ENCODE measurements at places on chromosomes 11 and 22.

GRCh38 chr22:46936378-46936903 is 174.0 kb downstream of the TBC1D22A start:
- no peak for DNase-seq

DNA sequence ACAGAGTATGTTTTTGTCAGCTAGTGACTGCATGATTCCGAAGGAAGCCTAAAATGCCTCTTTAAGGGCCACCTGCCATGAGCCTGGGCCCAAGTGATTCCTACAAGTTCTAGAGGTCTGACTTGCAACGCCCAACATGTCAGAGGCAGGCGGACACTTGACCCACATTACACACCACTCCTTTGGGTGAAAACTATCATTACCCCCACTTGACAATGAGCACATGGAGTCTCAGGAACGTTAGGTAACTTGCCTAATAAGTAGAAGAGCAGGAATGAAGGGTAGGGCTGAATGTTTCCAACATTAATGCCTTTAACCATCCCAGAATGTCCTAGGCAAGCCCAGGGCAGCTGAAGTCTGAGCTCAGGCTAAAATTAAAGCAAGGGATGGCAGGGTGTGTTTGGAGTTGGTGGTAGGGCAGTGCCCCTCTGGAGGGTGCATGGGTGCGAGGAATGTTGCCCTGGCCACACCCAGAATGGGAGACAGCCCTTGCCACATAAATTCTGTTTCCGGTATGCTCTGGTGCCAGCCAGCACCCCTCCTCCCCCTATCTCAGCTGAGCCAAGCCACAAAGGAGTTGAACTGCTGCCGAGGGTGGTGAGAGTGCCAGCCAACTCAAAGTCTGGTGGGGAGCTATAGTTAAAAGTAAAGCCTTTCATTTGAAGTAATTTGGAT is 2.5 kb downstream of the PLAAT2 start:
- no peak for DNase-seq

DNA sequence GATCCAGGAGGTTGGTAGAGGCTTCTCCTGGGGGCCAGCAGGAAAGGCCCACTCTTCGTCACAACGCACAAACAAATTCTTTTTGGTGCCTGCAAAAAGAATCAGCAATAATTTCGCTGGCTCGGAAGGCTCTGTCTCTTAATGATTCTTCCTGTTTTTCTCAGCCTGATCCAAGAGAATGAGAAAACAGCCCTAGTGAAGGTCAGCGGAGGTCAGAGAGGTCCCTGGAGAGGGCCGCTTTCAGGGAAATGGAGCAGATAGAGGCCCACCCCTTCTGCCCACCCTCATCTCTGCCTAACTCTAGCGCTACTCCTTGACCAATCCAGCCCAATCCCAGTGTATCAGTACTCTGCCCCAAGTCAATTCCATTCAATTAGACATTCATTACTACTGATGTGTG is 19.2 kb downstream of the LRRC55 start:
- no peak for DNase-seq

- DNase-seq: no peak
Observed at GRCh38 chr22:32501836-32502752, 27.5 kb downstream of the FBXO7 start.

- no peak for DNase-seq
Observed at GRCh38 chr11:65340226-65340625, 6.6 kb downstream of the DPF2 start.

All from activated T-cell treated with anti-CD3 and anti-CD28 coated beads, Interleukin-2, amount 50 U/mL, for 48 hours (primary cell).